ENCODE measurements at places on chromosomes 16 and 17.

DNA sequence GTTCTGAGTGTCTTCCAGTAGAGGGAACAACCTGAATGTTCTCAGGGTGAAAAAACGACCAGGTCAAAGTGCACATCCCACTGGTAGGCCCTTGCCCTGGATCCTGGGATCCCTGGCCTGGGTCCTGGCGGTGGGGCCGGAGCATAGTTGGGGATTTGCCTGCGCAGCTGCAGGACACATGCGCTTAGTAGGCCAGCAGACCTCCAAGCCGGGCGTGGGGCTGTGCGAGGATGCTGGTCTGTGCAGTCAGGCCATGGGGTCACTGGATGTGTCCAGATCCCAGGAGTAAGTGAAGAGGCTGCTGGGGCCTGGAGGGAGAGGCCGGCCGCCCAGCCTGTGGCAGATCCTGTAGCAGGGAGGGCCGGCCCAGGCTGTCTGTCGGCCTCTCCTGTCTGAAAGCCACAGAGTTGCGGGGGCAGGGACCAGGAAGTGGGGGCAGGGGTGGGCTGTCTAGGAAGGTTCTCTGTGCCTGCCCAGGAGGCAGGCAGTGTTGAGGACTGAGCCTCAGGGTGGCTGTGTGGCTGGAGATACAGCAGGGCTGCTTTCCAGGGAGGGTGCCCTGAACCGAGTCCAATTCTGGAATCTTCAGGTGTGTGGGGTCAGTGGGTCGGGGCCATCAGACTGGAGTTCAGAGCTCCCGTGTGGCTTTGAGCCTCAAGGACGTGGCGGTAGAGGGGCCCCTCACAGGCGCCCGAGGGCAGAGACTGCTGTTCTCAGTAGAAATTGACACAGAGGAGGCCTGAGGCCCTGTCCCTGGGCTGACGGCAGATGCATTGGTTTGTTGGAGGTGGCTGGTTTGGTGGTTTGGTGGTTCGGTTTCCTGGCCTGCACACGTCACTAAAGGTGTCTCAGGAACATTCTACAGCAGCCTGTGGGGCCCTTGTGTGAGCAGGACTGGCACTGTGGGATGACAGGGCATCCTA, 17.2 kb upstream of the NUDT16L1 start:
- DNase-seq = peak; percentile 34

- DNase-seq = no peak
These were observed 103.4 kb downstream of the ZNF778 start for GRCh38 chr16:89320782-89321501.

GRCh38 chr16:23343643-23344612, 41.8 kb downstream of the SCNN1B start:
- DNase-seq = no peak

- no peak for DNase-seq
These were observed 104.9 kb downstream of the AXIN2 start for GRCh38 chr17:65456368-65457151.

DNA sequence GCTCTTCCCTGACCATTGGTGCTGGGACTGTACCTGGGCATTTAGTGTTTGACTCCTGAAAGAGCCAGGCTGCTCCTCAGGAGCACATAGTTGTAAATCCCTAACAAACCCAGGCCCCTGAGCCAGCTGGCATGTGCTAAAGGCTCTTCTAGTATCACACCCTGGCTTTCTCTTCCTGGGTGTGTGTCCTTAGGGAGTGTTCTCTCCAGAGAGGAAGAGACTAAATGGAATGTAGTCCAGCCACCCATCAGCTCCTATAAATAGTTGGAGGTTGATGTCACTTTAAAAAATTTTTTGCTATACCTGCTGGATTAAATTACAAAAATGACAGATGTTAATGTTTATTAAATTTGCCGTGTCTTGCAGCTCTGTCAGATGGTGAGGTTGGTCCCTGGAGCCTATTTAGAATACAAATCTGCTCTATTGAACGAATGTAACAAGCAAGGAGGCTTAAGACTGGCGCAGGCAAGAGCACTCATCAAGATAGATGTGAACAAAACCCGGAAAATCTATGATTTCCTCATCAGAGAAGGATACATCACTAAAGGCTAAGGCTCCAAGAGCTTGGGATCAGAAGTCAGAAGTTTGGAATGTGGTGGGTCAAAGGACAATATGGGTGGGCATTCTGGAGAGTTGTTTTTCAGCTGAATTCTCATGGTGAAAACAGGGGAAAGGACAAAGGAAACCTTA, 13.1 kb upstream of the DUSP14 start:
- no peak for DNase-seq

DNA sequence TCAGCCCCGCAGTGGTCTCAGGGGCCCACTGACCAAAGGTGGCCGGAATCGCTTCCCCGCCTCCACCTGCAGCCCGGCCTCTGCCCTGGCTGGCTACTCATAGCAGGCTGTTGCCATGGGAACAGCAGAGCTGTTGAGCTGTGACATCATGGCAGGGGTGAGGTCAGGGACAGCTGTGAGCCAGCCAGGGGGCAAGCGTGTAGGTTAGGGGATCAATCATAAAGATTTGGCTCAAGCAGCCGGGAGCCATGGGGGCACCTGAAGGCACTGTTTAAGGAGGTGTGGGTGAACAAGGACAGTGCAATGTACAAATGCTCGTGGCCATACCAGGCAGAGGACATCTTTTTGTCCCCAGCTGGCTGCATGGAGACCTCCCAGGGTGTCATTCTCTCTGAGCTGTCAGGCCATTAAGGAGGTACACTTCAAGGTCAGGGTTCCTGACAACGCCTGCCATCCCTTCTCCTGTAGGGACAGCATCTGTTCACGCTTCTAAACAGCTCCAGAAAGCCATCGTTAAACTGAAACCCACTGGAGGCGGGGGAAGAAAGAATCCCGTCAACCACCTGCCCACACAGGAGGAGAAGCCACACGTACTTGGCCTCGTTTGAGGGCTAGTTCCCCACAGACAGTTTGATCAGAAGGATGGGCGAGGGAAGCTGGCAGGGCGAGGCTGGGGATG, at the start of gene CEP295NL:
Gene CEP295NL, minus strand, starts transcription at position 101 of the 679 bp plus-strand sequence. CDS start 1,373 bp downstream, outside the sequence.
- no peak for DNase-seq

GRCh38 chr16:26598061-26598460, 468.7 kb upstream of the C16orf82 start:
- DNase-seq = peak; percentile 52

GRCh38 chr17:75778861-75779249, 5.8 kb upstream of the UNK start:
- DNase-seq = no peak

DNA sequence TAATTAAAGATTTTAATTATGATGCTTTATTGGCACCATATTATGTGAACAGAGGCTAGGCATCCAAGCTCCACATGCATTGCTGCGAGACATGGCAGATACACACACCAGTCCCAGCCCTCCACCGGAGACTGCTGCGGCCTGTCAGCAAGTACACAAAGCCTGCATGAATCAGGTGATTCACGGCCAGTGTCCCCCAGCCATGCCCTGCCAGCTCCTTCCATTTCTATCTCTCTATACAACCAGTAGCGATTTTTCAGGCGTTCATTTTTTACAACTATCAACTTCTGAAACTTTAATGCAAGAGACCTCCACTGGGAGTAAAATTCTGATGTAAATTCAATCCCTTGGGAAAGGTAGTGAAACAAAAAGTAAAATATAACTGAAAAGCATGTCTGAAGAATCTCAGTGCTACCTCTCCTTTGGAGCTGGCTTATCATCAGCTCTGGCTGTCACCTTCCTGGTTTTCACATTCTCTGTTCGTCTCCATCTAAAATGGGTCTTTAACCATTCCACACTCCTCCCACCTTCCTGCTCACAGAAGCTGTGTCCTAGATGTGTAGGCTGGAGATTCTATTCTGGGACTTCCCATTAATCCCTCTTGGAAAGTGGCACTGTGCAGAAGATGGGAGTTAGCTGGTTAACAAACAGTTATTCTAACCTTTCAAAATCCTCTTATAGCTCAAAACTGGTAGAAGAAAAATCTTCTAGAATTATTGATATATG, 32.2 kb downstream of the HS3ST3A1 start:
- no peak for DNase-seq

GRCh38 chr17:45092911-45093430, 31.9 kb downstream of the NMT1 start:
- DNase-seq = no peak

DNA sequence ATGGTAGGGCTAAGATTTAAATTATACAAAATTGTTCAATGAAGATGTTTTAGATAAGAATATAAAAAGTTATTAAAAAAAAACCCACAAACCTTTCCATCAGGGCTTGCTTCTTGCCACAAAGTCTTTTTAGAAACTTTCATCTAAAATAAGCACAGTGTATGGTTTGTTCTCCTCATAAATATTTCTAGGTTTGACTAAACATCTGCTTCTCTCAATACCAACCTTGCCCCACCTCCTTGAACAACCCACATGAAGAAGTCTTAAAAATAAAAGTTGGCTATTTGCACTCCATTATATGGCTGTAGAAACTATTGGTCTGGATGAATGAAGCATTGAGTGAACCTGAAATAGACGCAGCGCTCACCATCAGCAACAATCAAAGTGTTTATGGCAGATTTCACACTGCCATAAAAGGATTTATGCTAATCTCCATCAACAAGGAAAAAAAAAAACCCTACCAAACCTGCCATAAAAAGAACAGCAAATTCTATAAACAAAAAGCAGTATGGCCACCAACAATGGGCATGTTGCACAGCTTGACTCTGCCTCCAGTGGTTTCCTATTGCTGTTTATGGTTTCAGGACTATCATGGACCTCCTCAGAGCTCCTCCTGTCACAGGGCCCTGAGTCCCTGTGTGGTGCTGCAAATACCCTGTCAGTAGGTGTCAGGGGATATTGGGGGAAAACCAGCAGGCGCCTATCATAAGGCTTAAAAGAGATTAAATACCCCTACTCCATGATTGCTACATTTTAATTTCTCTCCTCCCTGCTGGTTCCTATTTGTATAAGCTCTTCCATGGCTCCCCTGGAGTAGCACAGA, 37.6 kb downstream of the SNX11 start:
- DNase-seq = no peak

GRCh38 chr17:17258998-17259397, 22.0 kb upstream of the FLCN start:
- no peak for DNase-seq

GRCh38 chr16:84459533-84459894, 44.9 kb downstream of the MEAK7 start:
- DNase-seq = no peak

DNA sequence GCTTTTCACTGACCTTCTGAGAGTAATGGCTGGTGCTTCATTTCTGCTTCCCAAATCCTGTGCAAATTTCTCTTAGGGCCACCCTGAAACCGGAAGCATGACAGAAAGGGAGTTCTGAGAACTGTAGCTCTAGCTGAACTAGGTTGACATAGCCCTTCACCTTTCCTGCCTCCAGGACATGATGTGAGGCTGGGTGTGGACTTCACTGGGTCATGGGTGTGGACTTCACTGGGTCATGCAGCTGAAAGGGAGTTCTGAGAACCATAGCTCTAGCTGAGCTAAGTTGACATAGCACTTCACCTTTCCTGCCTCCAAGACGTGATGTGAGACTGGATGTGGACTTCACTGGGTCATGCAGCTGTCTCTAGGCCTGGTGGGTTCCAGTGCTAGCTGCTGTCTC, 54.3 kb upstream of the NLRP1 start:
- no peak for DNase-seq

DNA sequence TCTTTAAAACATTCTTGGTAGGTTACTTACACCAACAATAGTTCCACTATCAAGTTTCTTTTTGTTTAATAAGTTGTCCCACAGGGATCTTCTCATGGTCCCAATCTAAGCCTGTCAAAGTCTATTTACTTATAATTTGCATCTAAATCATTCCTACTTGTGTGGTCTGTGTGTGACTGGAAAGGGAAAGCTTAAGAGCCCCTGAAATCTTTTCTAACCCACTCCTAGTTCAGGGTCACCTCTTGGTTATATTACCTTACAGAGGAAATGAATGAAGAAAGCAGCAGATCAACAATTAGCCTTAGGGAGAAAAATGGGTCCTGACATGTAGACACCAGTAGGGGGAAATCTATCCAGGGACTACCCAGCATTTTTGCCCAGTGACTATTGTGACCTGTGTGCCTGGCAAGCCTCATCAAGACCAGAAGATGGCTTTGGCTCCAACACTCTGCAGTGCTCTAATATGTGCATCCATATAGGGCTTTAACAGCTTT, 110.4 kb upstream of the HAS3 start:
- DNase-seq = no peak

DNA sequence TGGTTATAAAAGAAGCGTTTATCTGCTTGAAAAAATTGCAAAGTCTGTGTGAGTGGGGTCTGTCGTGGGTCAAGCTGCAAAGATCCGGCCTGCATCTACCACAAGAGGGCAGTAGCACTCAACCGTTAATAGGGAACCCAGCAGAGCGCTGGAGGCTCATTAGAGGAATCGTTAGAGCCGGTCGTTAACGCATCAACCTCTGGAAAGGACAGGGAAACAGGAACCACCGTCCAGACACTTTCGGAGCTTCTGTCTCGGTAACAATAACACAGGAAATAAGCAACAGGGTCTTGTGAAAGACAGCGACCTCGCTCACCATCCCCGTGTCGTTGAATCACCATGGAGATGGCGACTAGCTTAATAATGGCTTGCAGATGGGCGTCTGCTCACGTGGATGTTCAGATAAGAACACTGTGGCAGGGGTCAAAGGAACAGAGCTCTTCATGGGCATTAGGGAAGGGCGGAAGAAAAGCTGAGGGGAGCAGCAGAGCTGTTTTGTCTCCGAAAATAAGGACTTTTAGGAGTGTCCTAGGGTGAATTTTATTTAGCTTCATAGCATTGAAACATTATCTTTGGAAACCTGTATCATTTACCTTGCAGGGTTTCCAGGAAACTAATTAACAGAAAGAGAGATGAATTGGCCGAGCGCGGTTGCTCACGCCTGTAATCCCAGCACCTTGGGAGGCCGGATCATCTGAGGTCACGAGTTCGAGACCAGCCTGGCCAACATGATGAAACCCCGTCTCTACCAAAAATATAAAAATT, 11.9 kb upstream of the NSRP1 start:
- DNase-seq = peak; percentile 68

GRCh38 chr17:44921122-44921882, 6.0 kb upstream of the GFAP start:
- DNase-seq = no peak

- DNase-seq = no peak
These were observed 69.4 kb downstream of the ABCC12 start for GRCh38 chr16:48086422-48086821.

- no peak for DNase-seq
These were observed 23.4 kb upstream of the MGAT5B start for GRCh38 chr17:76844846-76845245.

DNA sequence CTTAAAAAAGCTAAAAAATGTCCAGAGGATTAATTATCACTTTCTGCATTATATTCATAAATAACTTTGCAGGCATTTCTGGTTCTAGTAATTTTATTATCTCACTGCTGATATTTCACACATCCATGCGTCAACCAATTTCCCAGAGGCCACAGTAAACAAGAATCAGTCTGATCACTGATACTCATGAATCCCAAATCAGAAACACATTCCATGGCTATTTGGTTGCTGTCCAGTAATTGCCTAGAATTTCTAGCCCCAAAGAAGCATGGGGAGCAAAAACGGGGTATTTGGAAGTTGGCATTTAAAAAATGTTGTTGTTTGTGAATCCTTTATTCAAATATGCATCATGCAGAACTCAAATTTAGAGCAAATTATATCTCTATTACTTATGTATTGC, 244.8 kb downstream of the CDH8 start:
- no peak for DNase-seq

GRCh38 chr17:2712300-2713043, 908 bp upstream of the CLUH start:
- no peak for DNase-seq

Data from activated naive CD4-positive, alpha-beta T cell treated with anti-CD3 and anti-CD28 coated beads, Interleukin-2, amount 50 U/mL, for 16 hours (primary cell).